Thoracic aorta (tissue), 2 donors: ENCODE measurements at places on chromosomes 12 and 14. TPM values are rescaled to one million over a fixed set of nuclear protein-coding genes. Genes with fewer than 3 reads are reported as not detected.

NGB gene
- total RNA-seq = not detected

RAD9B gene
- 0.21 TPM for total RNA-seq

GRCh38 chr12:123723011-123723410, 10.9 kb downstream of the ATP6V0A2 start:
- no peak overlapping the region for H3K4me3 ChIP-seq
- H3K27ac ChIP-seq = no peak overlapping the region
- no peaks in the 10 kb centered on the region for H3K27me3 ChIP-seq

DNA sequence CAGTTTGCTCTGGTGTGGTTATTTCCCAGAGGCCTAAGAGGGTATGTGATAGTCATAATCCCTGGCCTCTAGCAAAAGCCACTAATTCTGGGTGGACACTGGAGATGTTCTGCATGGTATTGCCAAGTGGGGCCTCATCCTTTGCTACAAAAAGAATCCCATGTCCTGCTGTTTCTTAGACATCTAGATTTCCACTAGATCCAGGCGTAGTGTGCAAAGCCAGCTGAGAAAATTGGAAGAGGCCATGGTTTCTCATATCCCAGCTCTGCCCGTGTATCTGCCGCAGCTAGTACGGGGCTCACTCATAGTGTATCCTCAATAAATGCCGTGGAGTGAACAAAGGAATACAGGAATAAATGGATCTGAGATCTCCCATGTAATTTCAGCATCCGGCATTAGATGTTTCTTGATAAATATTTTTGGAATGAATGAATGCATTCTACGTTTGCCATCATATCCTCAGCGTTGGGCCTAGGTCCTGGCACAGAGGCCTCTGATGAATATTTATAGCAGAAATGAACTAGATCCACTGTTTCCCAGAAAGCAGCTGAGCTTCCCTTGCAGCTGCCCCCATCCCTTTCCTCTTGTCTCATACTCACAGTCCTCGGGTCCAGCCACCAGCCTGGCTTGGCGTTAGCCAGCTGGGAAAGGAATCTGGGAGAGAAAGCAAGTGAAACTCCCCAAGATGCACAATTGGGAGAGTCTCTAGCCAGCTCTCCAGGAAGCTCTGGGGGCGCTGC, 76.3 kb upstream of the NOS1 start:
- no peak overlapping the region for H3K27ac ChIP-seq
- H3K36me3 ChIP-seq = no peaks in the 10 kb centered on the region
- H3K4me3 ChIP-seq = no peak overlapping the region
- DNase-seq = no peak
- no peaks in the 10 kb centered on the region for H3K4me1 ChIP-seq
- no peaks in the 10 kb centered on the region for H3K27me3 ChIP-seq

- no peak overlapping the region for H3K27ac ChIP-seq
- no peaks in the 10 kb centered on the region for H3K27me3 ChIP-seq
- H3K36me3 ChIP-seq = no peaks in the 10 kb centered on the region
- no peak for DNase-seq
- peaks cover 5% of the 10 kb centered on the region for H3K4me1 ChIP-seq
These were observed 38.5 kb downstream of the PPP2R5E start for GRCh38 chr14:63504648-63505047.

GRCh38 chr12:103901518-103902173, 28.6 kb upstream of the HSP90B1 start:
- no peak overlapping the region for H3K4me3 ChIP-seq
- no peak overlapping the region for H3K27ac ChIP-seq
- H3K27me3 ChIP-seq = no peaks in the 10 kb centered on the region
- H3K4me1 ChIP-seq = no peaks in the 10 kb centered on the region
- no peaks in the 10 kb centered on the region for H3K36me3 ChIP-seq

DNA sequence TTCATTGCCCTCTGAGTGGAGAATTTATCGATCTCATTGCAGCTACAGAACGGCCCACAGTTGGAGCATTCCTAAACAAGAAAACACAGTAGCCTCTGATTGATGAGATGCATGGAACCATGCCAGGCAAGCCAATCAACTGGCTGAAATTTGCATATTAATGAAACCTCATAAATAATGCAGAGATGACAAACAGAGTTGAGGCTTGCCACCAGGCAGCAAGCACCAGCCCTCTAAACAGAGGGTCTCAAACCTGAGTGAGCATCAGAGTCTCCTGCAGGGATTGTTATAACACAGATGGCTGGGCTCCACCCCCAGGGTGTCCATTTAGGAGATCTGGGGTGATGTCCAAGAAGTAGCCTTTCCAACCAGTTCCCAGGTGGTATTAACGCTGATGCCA, 60.9 kb upstream of the CMKLR1 start:
- H3K27ac ChIP-seq = no peak overlapping the region
- H3K4me3 ChIP-seq = no peak overlapping the region
- no peaks in the 10 kb centered on the region for H3K27me3 ChIP-seq
- no peak for DNase-seq
- H3K4me1 ChIP-seq = peaks cover 25% of the 10 kb centered on the region

DNA sequence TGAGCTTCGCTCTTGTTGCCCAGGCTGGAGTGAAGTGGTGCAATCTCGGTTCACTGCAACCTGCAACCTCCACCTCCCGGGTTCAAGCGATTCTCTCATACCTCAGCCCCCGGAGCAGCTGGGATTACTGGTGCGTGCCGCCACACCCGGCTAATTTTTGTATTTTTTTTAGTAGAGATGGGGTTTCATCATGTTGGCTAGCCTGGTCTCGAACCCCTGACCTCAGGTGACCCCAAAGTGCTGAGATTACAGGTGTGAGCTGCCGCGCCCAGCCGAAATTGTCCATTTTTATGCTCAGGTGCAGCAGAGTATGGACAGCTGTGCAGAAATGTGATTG, 19.2 kb upstream of the CYP46A1 start:
- no peak for DNase-seq
- no peak overlapping the region for H3K27ac ChIP-seq
- no peak overlapping the region for H3K4me3 ChIP-seq

GRCh38 chr12:74148849-74149248, 388.8 kb upstream of the ATXN7L3B start:
- no peaks in the 10 kb centered on the region for H3K4me1 ChIP-seq
- H3K27me3 ChIP-seq = no peaks in the 10 kb centered on the region
- no peak overlapping the region for H3K27ac ChIP-seq
- H3K4me3 ChIP-seq = no peak overlapping the region
